ENCODE measurements at places on chromosomes 6 and 20.

DNA sequence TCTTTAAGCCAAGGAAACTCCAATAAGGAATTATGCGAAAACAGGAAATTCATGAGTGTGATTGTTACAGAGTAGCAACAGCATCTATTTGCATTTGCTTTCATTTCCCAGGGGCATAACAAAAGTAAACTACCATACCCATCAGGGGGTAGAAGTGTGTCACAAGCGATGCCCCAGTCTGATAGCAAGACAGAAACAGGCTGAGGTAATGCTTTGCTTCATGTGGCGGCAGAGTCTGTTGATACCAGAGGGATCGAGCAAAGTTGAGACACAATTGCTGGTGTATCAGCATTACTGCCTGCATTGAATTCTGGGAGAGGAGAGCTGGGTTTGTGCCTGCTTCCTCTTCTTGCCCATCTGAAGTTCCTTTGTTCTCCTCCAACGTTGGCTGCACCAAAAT is 51.2 kb upstream of the LYRM2 start:
- DNase-seq: no peak

DNA sequence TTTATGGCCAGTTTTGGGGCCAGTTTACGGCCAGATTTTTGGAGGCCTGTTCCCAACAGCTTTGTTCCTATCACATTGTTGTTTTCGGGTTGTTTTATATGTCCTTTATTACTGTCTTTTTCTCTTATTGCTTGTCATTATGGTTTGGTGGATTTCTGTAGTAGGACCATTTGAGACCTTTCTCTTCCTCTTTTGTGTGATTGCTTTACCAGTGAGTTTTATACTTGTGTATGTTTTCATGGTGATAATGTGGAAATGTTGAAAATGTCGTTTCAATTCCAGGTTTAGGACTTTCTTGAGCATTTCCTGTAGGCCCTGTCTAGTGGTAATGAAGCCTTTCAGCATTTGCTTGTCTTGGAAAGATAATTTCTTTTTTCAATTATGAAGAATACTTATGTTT is 17.8 kb downstream of the HLA-B start:
- DNase-seq: no peak

GRCh38 chr6:47323887-47324286 is 14.2 kb upstream of the TNFRSF21 start:
- DNase-seq: no peak

- DNase-seq: no peak
Observed at GRCh38 chr6:120272038-120272437, 922.5 kb upstream of the MAN1A1 start.

DNA sequence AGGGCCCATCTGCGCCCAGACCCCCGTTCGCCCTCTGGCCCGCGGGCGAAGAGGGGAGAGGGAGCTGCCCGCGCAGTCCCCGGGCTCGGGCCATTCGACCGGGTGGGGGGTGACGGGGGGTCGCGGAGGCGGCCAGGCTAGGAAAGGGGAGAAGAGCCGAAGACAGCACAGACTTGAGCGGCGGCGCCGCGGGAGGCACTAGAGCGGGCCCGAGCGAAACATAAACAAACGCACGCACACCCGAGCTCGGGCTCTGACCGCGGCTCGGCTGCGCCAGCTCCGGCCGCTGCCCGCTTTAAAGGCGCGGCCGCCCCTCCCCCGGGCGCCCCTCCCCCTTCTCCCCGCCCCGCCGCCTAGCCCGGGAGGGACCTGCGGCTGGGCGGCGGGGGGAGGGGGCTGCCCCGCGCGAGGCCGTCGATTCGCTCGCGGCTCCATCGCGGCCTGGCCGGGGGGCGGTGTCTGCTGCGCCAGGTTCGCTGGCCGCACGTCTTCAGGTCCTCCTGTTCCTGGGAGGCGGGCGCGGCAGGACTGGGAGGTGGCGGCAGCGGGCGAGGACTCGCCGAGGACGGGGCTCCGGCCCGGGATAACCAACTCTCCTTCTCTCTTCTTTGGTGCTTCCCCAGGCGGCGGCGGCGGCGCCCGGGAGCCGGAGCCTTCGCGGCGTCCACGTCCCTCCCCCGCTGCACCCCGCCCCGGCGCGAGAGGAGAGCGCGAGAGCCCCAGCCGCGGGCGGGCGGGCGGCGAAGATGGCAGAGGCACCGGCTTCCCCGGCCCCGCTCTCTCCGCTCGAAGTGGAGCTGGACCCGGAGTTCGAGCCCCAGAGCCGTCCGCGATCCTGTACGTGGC is at the start of gene FOXO3:
Gene FOXO3 (plus strand): TSS at position 455 of the 846 bp plus-strand sequence. CDS start 292 bp downstream, at position 747.
- DNase-seq: peak; percentile 72

DNA sequence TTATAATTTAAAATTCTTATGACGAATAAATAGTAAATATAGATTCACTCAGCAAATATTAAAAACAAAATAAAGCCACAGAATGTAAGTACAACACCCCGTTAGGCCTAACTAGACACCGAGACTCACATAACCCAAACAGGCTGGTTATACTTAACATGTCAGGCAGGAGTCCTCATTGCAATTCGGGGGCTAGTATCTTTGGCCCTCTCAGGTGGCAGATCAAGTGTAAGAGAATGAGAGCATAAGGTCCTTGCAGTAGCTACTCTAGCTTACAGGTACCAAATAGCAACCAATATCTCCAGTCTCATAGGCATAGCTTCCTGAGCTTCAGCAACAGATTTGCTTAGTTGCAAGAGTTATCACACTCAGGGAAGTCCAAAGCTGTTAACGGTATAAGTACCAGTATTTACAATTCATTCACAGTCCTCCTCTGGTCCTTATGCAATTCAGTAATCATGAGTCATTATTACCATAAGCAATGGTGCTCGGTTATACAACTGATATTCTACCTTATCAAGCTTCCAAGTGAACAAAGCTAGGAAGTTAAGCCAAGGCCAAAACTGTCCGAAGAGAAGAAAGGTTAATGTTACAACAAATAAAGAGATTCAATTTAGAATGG is 20.1 kb downstream of the REV3L start:
- DNase-seq: peak; percentile 34

GRCh38 chr6:35471836-35472345 is 3.7 kb downstream of the RPL10A start:
- DNase-seq: no peak

DNA sequence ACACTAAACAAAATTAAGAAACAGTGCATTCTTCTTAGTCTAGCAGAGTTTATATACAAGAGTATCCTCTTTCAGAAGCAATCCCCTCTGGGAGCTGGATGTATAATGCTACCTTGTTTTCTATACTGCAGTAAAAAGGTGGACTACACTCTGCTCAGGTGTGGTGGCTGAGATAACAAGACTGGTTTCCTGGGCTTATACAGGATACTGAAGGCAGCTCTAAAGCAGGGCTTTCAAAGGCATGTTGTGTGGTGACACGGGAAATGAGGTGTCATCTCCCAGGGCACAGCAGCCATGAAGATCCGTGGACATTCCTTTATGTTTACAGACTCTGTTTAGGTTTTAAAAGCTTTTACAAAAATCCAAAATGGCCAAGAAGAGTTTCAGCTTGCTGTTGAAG is 136.7 kb downstream of the MAP3K4 start:
- DNase-seq: no peak

DNA sequence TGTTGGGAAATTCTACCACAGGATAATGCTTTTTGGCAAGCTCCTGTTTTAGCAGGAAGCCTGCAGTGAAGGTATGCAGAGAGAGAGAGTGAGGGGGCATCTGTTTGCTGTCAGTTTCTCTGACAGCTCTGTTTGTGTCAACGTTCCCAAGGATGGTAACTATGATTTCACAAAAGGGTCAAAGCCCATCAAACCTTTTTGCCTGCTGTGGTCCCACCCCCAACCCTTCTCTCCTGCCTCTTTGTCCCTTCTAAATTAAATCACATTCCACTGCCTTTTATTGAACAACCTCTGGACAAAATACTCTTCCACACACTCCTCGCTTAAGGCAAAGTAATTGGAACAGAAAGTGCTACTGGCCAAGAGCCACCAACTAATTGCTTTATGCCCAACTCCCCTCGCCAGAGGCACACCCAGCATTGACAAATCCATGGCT is 128.3 kb downstream of the TSHZ2 start:
- DNase-seq: no peak
